ENCODE measurements at places on chromosomes 16 and 17. TPM values are rescaled to one million over a fixed set of nuclear protein-coding genes. Genes with fewer than 3 reads are reported as not detected.

The SLC5A10 gene
- not detected for total RNA-seq

The KRTAP1-5 gene
- total RNA-seq = not detected

The HAP1 gene
- total RNA-seq = not detected

The SOX8 gene
- total RNA-seq = 0.61 TPM

DNA sequence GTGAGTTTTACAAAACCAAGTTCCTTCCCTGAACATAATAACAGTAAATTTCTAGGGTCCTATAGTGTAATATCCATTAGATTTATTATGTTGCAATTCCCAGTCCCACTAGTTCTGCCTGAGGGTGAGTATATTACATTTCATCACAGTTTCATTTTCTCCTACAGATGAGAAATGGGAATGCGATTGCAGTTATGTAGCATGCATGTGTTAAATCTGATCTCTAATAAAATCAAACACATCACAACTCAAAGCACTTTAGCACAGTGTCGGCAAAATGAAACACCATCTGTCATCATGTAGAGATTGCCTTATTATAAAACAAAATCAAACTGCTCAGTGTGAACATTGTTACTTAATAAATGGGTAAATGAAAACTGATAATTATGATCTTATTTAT, 180.5 kb upstream of the TOX3 start:
- DNase-seq = no peak

DNA sequence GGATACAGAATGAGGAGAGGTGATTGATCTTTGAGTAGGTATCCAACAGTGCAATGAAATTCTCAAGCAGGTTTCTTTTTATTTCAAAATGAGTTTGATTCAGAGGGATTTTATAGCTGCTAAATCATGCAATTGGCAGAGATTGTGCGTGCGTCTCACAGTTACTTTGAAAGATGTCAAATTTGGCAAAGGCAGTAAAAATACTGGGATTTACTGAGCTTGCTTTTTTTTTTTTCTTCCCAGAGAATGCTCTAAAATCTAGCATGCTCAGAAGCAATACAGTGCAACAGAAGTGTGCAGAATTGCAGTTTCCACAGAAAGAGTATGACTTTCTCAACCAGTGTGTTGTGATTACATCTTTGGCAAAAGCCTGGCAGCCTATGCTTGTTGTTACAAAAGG, 410.7 kb upstream of the GOT2 start:
- DNase-seq = no peak

DNA sequence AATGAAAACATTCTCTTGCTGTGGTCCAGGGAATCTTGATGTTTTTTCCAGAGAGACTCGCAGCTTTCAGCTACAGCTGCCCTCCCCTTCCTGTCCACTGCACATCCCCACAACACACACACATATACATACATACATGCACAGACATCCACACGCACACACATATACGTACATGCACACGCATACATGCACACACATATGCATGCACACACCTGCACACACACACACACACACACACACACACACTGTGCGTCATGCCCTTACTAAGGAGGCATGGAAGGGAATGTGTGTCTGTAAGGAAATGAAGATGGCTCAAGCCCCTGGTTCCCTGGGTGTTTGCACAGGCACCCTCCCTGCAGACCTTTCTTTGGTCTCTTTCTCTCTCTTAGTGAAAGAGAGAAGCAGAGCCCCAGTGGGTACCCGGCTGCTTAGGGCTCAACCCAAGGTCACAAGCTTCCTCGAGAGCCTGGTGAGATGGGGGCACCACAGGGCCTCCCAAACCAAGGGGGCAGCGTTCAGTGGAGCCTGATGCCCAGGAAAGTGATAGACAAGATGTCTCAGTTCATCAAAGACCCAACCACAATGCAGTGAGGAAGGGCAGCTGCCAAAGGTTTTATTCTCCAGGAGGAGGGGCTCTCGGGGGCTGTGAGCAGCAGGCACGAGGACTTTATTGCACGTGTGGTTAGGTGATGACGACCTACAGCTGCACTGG, 33.3 kb downstream of the TNFRSF13B start:
- no peak for DNase-seq

- no peak for DNase-seq
Observed at GRCh38 chr17:19753051-19753509, 5.0 kb upstream of the ALDH3A1 start.

- no peak for DNase-seq
Observed at GRCh38 chr16:53715023-53715384, 11.0 kb downstream of the FTO start.

DNA sequence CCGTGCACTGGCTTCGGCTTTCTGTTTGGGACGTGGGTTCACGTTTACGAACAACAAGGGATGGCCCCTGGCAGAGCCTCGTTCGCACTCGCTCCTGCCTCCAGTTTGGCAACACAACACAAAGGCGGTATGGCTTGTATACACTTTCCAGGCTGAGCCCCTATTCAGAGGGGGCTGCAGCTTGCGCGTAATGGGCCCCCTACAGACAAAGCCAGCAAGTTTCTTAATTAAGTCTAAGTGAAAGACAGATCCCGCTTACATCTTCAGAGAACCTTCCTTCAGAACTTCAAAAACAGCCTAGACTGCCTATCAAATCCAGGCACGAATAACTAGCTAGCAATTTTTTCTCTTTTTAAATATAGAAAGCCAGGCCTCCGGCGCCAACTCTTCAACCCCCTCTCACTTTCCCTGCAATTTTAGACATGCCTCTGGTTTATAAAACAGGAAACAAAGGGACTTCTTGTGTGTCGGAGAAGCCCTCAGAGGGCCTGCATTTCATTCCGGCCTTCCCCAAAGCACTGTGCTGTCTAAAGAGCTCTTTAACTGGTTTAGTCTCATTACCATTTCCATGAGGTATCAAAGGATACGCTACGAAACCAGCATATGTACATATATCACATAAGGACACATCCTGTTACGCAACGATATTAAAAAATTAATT, 244.9 kb downstream of the STX8 start:
- DNase-seq = no peak

GRCh38 chr16:80175011-80175410, 365.8 kb upstream of the DYNLRB2 start:
- no peak for DNase-seq

DNA sequence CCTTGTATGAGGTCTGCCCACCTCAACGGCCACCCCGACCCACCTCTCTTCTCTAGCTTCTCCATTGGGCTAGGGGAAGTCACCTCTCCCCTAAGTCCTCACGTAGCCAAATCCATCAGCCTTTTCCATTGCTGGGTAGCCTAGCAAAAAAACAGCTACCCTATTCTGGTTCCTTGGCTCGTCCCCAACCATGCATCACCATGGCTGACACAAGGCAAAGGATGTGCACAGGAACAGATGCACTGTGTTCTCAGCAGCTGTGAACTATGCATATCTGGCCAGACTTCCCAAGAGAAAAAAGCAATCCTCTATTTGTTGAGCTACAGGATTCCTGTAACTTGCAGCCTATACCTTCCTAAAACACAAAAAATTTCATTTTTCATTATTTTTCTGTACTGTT, 22.0 kb upstream of the FLCN start:
- DNase-seq = no peak

DNA sequence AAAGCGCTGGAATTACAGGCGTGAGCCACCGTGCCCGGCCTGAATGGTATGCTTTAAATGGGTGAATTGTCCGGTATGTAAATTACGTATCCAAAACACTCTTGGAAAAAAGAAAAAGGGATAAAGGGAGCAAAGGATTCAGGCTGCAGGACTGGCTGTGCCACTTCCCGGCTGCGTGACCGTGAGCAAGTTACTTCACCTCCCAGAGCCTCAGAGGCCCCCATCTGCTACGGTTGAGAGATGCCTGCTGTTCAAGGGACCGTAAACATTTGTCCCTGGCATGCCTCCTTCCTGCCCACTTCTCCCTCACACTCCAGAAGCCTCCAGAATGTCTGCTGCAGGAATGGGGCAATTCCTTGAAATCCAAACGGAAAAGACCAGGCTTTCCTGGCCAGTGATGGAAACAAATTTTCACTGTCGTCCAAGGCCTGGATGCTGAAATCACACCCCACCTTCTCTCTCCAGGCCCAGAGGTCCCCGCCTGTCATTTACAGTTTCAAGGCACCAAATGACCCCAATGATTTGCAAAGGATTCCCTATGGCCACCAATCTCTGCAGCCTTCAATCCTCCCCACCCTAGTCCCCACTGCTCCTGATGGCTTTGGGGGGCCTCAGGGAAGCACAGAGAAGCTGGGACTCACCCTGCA, 22.9 kb upstream of the LITAF start:
- no peak for DNase-seq

DNA sequence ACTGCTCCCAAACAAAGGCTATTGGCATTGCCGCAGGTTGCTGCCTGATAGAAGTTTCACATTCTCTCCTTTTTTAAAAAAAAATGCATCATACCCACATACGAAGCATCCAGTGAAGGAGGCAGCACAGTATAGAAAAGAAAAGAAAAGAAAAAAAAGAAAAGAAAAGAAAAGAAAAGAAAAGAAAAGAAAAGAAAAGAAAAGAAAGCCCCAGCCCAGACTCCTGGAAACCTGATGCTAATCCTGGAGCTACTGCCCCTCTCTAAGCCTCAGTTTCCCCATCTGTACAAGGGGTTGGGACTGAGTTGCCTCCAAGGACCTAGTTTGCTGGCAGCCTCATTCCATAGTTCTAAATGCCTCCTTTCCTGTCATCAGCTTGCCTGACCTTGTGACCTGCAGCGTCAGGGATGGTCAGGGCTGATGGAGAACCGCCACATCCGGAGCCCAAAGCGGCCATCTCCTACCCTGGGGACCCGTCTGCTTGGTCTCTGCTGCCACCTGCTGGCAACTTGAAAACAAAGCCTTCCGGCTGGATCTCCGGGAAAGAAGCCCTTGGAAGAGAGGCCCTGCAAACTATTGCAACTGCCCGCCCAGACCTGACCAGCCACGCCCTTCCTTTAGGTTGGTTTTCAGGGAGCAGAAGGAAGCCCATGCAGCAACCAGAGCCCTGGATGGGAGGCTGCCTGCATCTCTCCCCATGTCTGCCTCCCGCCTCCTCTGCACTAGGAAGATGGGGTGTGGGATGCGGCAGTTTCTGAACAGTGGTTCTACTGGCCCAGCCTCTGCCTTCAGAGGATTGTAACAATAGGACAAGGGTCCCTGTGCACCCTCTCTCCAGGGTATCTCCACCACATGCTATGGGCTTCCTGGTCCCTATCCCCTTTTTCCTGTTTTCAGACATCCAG, 13.0 kb downstream of the AIPL1 start:
- DNase-seq = peak; percentile 48

DNA sequence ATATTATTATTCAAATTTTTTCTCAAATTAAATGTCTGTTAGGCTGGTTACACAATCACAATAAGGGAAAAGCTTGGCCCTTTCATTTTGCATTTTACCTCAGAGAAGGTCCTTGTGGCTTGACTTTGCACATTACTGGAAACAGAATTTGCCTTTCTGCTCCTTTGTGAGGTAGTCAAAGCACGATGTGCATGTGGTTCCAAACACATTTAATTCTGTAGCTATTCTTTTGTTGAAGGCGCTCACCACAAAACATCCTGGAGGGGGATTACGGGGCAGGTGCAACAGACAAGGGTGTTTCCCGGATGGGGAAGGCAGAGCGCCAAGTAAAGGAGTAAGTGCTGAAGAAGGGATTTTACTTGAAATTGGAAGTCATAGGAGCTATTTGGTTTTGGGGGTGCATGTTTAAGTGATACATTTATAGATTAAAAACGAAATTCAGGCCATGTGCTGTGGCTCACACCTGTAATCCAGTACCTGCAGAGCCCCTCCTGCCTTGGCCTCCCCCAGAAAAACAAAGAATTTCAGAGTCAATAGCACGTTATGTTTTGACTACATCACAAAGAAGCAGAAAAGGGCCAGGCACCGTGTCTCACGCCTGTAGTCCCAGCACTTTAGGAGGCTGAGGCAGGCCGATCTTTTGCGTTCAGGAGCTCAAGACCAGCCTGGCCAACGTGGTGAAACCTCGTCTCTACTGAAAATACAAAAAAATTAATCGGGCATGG, 31.2 kb upstream of the TENT4B start:
- peak; percentile 63 for DNase-seq

GRCh38 chr16:25073854-25074253, 37.7 kb upstream of the LCMT1 start:
- DNase-seq = no peak

- DNase-seq = no peak
Observed at GRCh38 chr17:60371818-60372510, 20.0 kb downstream of the USP32 start.

- DNase-seq = no peak
Observed at GRCh38 chr16:69626256-69626655, 60.5 kb downstream of the NFAT5 start.

DNA sequence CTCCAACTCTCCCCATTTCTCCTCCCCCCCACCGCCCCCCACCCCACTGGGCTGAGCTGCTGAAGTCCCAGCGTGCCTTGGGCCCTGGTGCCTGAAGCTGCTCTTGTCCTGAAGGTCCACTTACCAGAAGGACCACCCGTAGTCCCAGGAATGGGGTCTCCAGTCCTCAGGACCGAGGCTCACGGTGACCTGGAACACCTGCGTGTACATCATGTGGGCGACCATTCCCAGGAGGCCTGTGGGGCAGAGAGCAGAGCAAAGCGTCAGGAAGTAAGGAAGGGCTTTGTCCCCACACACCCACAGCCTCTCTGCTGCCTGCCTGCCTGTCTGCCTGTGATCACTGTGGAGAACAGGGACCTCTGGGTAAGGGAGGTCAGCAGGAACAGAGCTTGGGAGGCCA, 218.7 kb downstream of the GSG1L start:
- DNase-seq = no peak

DNA sequence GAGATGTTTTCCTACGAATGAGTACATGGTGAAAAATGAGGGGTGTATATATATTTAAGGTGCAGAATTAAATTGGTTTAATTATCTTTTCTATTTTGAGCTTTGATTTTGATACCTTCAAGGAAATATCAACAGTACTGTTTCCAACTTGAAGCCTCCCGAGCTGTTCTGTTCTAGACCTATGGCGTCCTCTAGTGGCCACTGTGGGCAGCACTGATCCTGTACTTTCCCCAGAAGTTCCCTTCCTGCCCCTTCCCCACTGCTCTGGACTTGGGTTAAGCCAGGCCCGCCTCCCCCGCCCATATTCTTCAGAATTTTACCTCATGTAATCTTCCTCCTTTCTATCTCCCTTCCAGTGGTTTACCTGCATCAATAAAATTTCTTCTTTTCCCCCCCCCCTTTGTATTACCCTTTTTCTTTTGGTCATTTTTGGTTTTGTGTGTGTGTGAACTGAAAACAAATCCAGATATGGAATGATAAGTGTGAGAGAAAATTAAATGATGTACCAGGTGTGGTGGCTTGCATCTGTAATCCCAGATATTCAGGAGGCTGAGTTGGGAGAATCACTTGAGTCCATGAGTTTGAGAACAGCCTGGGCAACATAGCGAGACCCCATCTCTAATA, 1643.5 kb downstream of the TP53TG3F start:
- no peak for DNase-seq

GRCh38 chr16:71409011-71409775, 32.7 kb downstream of the TLE7 start:
- no peak for DNase-seq

Data from activated T-helper 1 cell treated with anti-CD3 and anti-CD28 coated beads, Interleukin-12 subunit alpha, Interleukin-12 subunit beta, Interleukin-2, Interleukin-4 antibody, amounts not matched to agents 30 ng/mL and 10 ng/mL and 1 ng/mL, durations not matched to agents 14 hours and 24 hours and 36 hours (primary cell).